Smooth muscle cell of the brain vasculature (primary cell): ENCODE measurements at places on chromosomes 12 and 14.

GRCh38 chr12:46359667-46360280, 12.8 kb downstream of the SLC38A2 start:
- no peak for DNase-seq

GRCh38 chr12:120259418-120260202, 5.9 kb downstream of the PXN start:
- DNase-seq, result no peak

GRCh38 chr14:72790887-72791566, 102.9 kb downstream of the DPF3 start:
- DNase-seq, result no peak

DNA sequence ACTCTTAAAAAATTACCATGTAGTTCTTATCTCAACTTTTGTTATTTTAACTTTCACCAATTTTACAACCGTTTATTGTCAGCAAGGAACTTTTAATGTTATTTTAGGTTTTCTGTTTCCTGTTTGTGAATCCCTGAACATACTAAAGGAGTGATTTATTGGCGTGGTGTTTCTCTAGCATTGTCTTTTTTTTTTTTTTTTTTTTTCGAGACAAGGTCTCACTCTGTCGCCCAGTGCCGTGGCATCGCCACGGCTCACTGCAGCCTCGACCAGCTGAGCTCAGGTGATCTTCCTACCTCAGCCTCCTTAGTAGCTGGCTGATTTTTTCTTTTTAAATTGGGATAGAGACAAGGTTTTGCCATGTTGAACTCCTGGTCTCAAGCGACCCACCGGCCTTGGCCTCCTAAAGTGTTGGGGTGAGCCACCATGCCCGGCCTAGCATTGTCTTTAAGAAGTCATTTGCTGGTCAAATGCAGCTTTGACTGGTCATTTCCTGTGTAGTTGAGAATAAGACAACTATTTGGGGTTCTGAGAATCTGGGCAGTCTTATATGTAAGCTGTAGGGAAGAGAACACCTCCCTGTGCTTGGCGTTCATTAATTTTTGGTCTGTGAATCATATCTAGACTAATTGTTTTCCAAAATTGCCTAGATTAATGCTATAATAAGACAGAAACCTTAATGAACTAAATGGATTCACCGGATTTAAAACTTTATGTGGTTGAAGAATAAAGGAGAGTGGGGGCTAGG, 2.1 kb downstream of the WASHC4 start:
- no peak for DNase-seq

DNA sequence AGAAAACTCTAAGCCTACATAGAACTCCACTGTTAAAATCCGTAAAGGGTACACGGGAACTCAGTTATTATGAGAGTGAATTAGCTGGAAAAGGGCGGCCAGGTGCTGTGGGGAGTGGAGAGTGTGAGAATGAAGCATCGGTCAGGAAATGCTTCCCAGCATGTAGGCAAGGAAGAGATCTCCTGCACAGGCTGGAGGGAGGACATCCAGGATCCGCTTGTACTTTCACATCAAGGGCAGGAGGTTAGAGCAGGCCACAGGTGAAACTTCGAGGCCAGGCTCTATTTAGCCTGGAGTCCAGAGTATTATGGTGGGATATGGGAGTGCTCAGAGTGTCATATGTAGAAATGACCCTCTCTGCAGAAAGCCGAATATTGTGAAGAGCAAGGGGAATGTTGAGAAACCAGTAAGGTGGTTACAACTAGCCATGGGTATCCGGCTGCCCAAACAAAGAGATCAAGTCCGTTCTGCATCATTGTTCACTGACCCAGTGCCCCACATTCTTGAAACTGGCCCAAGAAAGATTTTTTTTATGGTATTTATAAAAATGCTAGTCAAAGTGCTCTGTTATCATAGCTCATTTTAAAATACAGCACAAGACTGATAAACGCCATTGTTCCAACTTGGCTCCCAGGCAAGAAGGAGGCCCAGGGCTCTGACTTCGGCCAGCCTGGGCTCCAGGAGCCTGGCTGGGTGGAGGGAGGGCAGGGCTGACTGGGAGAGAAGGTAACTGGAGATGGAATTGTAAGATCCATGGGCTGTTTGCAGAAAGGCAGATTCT, 79.4 kb upstream of the HIF1A start:
- no peak for DNase-seq

DNA sequence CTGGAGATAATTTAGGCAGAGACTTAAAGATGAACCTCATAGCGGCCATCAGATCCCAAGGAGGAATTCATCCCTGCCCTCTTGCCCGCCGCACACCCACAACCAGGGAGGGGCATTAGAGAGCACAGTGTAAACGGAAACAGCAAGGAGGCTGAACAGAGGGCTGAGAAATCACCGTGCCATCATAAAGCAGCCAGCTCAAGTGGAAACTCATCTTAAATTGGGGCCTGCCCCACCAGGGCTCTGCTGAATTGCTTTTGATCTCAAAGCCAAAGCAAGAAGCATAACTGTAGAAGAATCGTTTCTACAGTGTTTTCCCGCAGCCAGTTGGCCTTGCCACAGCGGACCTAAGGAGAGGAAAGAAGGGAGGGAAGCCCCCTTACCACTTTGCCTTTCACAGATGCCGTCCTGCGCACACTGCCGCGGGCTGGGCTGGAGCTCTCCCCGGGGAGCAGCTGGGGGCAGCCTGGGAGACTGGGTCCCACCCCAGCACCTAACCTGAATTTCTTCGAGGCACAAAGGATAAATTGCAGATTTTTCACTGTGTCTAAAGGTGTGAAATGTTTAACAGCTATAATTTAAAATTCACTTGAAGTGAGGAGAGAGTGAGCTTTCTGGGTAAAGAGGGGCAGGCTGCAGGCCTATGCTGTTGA, 51.8 kb upstream of the MMP17 start:
- no peak for DNase-seq

- DNase-seq, result no peak
Observed at GRCh38 chr12:15786772-15787171, 2.4 kb downstream of the EPS8 start.

- DNase-seq, result no peak
Observed at GRCh38 chr12:46723629-46724419, 102.0 kb downstream of the SLC38A4 start.

DNA sequence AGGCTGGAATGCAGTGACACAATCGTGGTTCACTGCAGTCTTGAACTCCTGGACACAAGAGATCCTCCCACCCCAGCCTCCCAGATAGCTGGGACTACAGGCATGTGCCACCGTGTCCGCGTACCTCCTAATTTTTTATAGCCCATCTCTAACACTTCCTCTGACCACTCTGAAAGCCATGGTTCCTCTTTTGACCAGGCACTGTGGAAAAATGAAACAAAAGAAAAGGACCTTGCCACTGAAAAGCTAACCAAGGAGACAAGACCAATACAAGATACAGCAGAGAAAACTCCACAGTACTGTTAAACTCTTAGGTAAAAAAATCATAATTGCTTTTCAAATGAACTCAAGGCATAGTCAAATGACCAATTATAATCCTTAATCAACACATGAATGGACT, 233.3 kb downstream of the NEDD1 start:
- DNase-seq, result no peak

DNA sequence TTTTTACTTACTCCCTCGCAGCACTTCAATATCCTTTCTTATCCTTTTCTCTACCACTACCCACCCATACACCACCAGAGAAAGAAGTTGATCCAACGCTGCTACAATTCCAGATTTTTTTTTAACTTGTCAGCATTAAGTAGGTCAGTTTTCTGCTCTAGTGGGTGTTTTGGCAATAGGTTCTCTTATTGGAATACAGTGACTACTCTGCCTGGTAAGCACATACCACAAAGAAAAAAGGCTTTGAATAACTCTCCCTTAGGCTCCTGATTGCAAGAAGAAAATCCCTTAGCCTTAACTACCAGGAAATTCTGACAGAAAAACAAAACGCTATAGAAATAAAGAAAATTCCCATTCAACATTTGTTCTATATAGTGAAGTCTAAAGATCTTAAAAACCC, 72.0 kb downstream of the NUMB start:
- no peak for DNase-seq

DNA sequence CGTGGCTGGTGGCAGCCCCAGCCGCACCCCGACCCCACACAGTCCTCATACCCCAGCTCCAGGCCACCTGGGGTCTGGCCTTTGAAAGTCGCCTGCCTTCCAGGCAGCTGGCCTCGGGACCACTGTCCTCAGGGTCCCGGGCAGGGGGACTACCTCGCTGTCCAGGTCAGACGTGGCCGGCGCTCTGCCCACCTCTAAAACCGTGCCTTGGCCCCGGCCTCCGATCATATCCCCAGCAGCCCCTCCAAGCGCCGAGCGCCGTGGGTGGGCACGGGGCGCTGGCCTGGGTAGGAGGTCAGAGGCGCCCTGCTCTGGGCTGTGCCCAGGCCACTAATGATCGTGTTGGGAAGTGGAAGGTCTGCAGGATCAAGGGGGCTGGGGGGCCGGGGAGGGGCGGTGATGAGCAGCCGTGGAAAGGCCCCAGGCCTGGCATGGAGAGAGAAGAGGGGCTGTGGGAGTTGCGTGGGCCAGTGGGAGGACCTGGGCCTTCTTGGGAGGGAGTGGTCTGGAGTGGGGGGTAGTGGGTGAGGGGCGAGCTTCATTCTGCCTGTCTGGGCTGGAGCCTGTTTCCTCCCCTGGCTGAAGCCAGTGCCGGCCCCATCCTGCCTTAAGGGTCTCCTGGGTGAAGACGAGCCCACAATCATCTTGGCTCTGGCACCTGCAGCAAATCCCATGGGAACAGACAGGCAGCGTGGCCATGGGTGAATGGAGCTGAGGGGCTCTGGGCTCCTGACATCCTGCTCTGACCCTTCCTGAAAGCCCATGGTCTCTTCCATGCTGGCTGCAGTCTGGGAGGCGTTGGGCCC, 4.9 kb downstream of the TMEM121 start:
- DNase-seq, result no peak

- DNase-seq, result no peak
Observed at GRCh38 chr14:81455390-81455789, 55.3 kb upstream of the STON2 start.

DNA sequence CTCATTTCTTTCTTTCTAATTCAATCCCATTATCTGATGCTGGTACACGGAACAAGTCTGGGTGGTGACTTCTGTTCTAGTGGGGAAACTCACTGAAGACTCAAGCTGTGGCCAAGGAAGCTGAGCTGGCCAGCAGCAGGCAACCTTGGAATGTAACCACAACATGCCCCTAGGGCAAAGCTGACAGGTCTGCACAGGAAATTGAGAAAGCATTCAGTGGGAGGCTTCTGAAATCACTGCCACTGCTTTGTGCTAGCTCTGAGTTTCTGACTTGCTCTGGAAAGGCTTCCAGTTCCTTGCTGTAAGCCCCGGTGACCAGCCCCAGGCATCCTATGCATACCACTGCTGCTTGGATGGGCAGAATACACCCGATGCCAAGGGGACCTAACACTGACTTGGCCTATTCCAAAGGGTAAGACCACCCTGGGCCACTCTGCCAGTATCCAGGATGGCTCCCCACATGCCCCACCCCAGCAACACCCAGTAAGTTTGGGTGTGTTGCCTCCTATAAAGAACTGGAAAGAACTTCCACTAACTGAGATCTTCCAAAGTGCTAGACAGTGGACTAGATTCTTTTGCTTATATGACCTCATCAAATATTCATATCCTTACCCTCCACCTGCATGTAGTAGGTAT, 84.5 kb upstream of the CDKN3 start:
- peak; percentile 55 for DNase-seq

GRCh38 chr12:120007272-120007671, 18.2 kb downstream of the BICDL1 start:
- no peak for DNase-seq

- DNase-seq, result no peak
Observed at GRCh38 chr14:61065656-61066055, 84.6 kb downstream of the SLC38A6 start.

GRCh38 chr14:26863736-26864135, 265.9 kb upstream of the NOVA1 start:
- DNase-seq, result no peak

- DNase-seq, result no peak
Observed at GRCh38 chr14:68834816-68835215, 41.9 kb upstream of the ZFP36L1 start.

DNA sequence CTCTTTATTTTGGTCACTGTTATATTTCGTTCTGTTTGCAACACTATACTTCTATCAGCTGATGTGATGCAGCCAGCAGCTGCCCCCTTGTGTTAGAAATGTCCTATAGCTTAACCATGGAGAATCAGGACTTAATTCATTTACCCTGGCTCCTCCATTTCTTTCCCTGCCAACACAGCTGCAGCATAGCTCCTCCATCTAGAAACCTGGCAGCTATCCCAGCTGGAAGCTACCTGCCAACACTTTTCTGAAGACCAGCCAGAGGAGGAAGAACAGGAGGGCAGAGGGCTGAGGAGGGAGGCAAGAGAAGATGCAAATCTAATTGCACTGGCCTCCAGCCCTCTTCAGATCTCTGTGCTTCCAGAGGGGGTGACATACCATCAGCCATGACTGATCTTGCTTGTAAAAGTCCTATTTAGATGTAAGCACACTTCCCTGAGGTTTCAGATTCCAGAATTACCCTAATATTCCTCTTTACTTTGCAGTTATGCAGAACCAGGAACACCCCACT, 156.8 kb upstream of the TMEM260 start:
- DNase-seq, result peak; percentile 40

DNA sequence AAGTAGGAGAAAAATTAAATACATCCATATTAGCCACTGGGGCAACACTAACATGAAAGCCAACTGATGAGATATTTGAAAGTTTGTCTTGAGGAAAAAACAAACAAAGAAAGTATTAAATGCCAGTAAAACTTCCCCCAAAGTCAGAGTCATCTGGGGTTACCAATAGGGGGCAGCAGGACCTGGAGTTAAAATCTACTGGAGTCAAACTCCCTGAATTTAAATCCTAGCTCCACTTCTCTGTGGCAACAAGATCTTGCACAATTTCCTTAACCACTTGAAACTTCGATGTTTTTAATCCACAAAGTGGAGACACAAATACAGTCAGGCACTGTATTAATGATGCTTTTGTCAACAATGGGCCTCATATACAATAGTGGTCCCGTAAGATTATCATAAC, 14.4 kb downstream of the PLEKHG7 start:
- DNase-seq, result no peak

- no peak for DNase-seq
Observed at GRCh38 chr14:95606266-95606665, 71.4 kb downstream of the GLRX5 start.

DNA sequence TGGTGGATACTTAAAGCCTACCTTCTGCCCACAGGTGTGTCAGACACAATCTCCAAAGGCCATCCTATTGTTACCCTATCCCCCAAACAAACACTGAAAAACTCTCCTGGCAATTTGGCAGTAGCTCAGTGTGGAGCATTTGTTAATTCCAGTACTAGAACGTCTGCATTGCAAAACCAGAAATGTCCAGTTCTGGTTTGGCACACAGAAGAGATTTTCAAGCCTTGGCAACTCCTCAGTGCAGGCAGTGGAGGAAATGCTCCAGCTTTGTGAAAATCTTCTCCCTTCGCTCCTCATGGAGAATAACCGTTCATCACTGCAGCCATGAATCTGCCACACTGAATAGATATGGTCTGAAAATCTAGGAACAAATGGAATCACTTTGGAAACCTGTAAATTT, 5.3 kb upstream of the SOCS2 start:
- no peak for DNase-seq

DNA sequence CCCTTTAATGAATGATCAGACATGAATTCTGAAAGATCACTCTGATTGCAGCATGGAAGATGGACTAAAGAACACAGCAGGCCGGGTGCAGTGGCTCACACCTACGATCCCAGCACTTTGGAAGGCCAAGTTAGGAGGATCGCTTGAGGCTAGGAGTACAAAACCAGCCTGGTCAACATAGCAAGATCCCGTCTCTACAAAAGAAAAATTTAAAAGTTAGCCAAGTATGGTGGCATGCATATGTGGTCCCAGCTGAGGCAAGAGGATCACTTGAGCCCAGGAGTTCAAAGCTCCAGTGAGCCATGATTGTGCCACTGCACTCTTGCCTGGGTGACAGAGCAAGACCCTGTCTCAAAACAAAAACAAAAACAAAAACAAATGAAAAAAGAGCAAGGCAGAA, 35.1 kb downstream of the SENP1 start:
- DNase-seq, result no peak
